NCI-H2081 treated with DMSO at 0.1 percent for 48 hours (cell line): ENCODE measurements at places on chromosomes 13 and 19.

GRCh38 chr13:44549476-44549875 is 26.7 kb downstream of the TSC22D1 start:
- no peak for DNase-seq

DNA sequence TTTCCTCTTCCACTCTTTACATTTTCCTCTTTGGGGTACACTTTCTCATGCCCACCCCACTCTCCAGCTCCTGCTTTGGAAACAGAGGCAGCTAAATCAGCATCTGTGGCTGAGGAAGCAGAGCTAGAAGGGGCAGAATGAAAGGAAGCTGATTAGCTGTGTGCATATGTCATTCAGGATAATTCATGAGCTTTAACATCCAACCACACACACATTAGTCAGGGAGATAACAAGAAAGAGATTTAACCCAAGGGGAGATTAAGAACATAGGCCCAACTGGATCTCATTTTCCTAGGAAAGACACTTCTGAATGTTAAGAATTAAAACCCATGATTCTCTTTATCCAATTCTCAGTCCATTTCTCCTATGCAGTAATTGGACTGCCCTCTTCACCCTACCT is 405.5 kb downstream of the TBC1D4 start:
- no peak for DNase-seq

DNA sequence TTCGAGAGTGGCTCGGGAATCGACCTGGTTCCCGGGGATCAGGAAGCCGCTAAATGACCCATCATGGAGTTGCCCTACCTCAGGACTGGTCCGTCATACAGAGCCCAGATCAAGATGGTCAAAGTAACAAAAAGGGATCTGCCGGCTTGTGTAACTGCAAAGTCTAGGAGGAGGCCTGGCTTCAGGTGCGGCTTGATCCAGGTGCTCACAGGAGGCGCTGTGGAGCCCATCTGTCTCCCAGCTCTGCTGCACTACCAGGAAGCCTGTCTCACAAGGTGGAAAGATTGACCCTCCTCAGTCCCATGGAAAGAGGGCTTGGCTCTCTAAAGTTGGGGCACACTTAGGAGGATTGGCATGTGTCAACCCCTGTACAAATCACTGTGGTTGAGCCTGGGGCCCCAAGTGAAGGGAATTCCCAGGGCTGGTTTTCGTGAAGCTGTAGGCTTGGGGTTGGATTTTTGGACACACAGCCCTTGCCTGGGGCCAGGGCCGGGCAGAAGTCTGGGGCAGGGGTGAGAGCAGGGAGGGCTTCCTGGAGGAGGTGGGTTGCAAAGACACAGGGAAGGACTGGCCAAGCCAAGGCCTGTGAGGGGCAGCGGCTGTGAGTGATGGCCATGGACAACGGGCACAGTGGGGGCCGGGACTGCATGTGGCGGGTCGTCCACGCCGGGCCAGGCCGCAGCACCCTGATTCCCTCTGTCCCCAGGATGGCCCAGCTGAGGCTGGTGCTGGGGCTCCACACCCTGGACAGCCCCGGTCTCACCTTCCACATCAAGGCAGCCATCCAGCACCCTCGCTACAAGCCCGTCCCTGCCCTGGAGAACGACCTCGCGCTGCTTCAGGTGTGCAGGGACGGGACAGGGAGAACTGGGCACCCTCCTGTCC is 4.2 kb downstream of the GZMM start:
- no peak for DNase-seq

DNA sequence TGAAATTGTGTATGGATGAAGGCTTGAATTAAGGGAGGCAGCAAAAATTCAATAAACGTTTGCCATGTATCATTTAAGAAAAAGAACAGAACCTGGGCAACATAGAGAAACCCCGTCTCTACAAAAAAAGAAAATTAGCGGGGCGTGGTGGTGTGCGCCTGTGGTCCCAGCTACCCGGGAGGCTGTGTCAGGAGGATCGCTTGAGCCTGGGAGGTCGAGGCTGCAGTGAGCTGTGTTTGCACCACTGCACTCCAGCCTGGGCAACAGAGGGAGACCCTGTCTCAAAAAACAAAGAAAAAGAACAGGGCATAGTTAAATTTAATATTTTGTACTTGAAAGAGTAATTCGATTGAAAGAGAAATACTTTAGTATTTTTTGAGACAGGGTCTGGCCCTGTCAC is 1.4 kb downstream of the UBA2 start:
- DNase-seq, result no peak

DNA sequence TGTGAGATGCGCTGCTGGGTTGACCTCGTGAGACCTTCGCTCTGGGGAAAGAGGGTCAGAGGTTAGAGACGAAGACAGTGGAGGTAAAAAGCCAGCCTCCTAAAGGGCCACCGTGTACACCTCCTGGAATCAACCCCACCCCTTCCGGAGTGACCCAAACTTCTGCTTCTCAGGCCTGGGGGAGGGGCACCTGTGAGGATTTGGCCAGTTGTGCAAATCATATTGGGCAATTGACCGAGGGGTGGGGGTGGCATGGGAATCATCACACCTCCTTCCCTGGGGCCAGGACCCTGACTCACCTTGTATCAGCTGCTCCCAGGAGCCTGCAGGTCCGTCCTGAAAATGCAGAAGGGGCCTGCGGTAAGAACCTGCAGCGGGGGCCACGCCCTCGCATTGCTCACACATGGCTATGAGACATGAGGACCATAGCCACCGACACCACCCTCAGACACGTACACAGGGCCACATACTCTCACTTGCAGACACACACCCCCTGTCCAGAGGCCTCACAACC is 2.8 kb downstream of the TNFSF14 start:
- DNase-seq, result no peak

- no peak for DNase-seq
These were observed 83.5 kb downstream of the SLITRK1 start for GRCh38 chr13:83798731-83799130.

DNA sequence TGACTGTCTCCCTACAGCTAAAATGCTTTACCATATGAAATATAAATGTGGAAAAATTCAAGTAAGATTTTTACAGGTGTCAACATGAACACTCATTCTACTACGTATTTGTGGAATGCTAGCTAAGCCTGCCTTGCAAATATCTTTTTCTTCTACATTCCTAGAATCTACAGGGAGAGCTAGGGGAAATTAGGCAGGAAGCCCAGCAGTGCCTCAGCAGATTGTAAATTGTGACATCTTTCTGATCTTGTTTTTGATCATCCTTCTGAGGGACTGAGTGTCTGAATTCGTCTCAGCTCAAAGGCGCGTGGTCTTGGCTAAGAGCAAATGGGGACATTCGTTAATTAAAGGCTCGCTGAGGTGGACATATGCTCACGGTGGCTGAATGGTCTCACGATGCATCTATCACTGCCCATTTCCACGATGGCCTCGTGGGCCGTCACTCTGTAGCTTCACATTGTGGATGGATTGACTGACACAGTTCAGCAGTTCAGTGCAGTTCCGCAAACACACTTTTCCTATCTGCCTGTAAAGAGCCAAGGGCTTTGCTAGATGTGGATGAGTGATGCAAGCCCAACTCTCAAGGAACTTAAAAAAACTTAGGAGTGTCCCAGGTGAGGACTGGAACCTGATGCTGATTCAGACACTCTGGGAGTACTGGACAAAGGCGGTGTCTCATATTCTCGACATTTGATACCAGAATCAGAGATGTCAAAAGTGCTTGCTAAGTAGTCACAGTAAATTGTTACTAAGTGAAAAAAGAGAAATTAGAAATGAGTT is 562.5 kb downstream of the EFNB2 start:
- no peak for DNase-seq

DNA sequence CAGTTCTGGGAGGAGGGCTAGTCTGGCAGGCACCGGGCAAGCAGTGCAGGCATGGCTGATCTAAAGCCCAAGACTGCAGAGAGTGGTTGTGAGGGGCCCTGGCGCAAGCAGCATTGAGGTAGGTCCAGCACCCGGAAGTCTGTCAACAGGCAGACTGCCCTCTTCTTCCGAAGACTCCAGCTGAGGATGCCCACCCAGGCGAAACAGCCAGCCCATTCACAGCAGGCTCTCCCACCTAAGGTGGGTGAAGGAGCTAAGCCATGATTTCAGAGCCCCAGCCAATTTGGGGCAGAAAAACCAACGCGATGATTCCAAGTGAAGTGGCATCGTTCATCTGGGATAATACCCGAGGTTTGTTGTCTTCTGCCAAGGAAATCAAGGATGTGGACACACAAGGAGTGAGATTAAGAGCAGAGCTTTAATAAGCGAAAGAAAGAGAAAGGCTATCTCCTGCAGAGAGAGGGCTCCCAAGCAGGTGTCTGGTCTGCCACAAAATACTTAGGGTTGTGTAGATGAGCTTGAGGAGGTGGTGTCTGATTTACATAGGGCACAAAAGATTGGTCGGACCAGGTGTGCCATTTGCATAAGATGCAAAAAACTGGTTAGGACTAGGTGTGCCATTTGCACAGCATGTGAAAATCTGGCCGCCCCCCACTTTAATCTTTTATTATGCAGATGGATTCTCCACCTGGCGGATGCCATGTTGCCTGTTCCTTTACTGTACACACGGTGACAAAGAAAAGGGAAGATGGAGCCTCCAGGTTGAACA is 22.6 kb downstream of the FAM124A start:
- DNase-seq, result no peak

GRCh38 chr13:27960362-27961226 is 8.5 kb downstream of the CDX2 start:
- no peak for DNase-seq

- no peak for DNase-seq
These were observed 55.4 kb downstream of the INTS6 start for GRCh38 chr13:51397262-51397941.

DNA sequence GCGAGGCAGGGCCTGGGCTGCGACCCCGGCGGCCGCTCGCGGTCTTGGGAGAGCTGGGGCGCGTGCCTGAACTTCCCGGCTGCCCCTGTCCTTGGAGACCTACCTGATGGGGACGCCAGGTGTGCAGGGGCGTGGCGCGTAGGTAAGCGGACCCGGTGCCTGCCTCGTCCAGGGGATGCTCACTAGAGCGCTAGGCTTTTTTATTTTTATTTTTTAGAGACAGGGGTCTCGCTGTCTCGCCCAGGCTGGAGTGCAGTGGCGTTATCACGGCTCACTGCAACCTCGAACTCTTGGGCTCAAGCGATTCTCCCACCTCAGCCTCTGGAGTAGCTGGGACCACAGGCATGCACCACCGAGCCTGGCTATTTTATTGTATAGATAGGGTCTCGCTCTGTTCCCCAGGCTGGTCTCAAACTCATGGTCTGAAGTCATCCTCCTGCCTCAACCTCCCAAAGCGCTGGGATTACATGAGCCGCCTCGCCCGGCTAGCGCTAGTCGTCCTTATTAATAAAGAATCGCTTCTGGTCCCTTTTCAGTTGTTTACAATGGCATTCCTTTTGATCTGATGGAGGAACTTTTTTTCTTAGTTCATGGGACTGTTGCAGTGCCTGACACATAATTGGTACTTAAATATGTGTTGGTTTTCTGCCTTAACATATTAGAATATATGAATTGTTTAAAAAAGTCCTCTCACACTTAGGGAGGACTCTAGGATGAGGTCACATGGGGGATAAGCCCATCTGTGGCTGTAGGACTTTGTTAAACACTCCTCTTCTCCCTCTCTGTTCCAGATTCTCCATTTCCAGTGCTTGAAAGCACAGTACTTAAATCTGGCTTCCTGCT is 812 bp downstream of the DPY19L3 start:
- DNase-seq, result no peak

GRCh38 chr19:21221693-21222092 is 79.9 kb downstream of the ZNF431 start:
- no peak for DNase-seq

DNA sequence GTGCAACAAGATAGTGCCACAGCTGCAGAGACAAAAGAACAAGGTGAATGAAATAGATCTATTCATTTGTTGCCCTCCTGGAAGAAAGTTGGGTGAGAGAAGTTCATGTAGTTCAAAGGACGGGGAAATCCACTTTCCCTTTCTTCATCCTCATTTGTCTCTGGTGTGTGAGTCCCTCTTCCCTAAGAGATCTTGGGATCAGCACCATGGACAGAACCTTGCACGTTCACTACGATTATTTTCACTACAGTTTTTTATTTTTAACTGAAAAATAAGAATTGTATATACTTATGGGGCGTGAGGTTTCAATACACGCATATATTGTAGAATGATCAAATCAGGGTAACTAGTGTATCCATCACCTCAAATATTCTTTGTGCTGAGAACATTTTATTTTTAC is 29.2 kb downstream of the NLRP5 start:
- DNase-seq, result no peak

DNA sequence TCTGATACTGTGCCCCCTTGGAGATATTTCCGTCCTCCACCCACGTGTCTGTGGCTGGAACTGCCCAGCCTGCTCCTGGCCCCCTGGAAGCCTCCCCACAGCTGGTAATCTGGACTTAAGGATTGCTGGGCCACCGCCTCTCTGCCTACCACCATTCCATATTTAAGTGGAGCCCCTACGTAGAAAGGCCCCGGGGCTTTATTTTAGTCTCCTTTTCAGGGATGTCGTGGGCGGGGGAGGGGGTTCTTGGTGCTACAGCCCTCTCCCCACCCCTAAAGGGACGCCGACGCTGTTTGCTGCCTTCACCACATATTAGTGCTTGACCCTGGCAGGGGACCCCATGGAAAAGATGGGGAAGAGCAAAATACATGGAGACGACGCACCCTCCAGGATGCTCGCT is 2.7 kb upstream of the NOP53 start:
- DNase-seq, result no peak

- peak; percentile 36 for DNase-seq
These were observed 124.2 kb downstream of the LMO7 start for GRCh38 chr13:75760131-75761021.

- no peak for DNase-seq
These were observed 22.6 kb upstream of the MTIF3 start for GRCh38 chr13:27472941-27473340.

DNA sequence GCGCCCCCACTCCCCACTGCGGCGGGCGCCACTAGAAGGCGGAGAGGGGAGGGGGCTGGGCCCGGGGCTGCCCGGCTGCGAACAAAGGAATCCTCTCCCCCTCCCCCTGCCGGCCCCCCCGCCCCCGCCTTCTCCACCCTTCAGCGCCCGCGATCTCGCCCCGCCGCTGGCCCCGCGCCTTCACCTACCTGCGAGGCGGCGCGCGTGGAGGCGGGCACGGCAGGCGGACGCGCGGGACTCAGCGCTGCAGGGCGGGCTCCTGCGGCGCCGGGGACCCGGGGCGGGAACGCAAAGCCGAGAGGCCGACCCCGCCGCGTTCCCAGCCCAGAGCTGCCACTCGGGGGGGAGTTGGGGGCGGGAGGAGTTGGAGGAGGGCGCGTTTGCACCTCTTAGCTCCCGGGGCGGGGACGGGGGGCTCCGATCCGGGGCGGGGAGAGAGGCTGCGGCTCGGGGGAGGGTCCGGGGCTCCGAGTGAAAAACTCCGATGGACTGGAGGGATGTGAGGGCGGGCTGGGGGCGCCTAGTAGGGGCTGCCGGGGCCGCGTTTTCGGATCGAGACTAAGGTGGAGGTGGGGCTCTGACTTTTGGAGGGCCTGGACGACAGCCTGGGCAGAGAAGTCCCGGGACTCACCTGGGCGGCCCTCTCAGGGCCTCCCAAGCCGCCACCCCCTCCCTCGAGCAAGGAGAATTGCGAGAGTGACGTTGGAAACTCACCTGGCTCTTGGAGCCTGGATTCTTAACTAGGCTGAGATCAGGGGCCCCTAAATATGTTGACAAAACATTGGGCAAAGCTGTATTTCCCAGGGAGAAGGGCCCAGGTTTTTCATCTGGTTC is at the start of gene FBN3:
Gene FBN3, minus strand, starts transcription at position 332 of the 834 bp plus-strand sequence. CDS start 2,112 bp downstream, outside the sequence.
- no peak for DNase-seq

- DNase-seq, result no peak
These were observed 2.8 kb downstream of the PTGER1 start for GRCh38 chr19:14472202-14472938.
